Bronchial epithelial cell (primary cell): ENCODE measurements at places on chromosomes 2 and 18. TPM values are rescaled to one million over a fixed set of nuclear protein-coding genes. Genes with fewer than 3 reads are reported as not detected.

DNA sequence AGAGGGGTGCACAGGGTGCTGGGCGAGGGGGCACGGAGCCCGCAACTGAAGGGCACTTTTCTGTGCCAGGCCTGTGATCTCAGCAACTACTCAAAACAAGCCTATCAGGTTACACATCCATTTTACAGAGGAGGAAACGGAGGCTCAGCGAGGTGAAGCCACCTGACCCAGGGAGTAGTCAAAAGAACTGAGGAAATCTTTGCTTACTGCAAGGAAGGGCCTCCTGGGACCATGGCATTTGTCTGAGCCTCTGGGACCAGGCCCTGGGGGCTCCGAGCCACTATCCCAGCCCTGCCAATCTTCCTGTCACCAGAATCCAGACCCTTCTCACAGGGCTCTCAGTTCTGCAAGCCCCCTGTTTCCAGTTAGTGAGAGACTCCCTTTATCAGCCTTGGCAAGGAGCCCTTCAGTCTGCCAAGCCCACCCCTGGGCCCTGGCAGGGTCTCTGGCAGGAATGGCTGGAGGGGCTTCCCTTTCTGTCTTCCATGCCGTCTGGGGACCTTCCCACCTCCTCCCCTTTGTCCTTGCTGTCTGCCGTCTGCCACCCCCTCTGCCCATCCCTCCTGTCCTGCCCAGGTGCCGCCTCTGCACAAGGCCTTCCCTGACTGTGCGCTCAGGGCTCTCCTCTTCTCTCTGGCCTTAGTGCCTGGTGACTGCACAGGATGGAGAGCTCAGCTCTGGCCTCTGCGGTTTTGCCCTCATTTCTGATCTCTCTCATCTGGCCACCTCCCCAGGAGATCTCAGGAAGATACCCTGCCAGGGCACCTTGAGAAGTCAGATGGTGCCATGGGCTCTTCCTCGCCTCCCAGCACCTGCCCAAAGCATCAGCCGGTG is 194.7 kb upstream of the GLI2 start:
- DNase-seq, result no peak

DNA sequence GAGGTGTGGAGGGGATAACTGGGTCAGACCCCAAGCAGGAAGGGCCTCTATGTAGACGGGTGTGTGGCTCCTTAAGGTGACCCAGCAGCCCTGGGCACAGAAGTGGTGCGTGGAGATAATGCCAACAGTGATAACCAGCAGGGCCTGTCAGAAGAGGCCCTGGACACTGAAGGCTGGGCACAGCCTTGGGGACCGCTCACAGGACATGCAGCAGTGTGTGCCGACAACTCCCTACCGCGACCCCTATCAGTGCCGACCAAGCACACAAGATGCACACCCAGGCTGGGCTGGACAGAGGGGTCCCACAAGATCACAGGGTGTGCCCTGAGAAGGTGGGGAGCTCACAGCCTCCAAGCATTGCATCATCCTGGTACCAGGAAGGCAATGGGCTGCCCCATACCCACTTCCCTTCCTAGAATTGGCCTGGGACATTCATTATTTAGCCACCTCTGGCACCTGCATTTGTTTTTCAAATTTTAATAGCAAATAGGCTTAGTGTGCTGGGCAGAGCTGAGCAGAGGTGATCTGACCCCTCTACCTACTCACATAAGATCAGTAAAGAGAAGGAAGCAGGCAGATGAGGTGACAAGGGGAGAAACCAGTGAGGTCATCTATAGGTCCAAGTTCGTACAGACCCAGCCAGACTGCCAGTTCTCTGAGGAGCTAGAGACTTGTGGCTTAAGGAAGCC is 55.2 kb downstream of the BCL11A start:
- DNase-seq, result no peak

DNA sequence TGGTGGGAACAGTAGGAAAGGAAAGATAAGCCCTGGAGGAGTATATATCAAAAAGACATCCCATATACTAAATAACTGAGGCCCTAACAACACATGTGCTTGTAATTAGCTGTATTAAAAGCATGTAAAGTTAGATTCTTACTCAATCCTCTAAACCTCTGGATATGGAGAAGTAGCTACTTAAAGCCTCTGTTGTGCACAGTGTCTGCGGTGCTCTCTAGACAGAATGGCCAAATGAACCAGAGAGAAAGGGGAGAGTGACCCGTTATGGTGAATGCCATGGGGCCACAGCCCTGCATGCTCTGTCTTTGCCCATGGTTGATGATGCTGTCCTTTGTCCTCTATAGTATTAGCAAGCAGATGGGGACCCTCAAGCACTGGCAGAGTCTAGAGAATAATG is 104.4 kb upstream of the SLC8A1 start:
- no peak for DNase-seq

DNA sequence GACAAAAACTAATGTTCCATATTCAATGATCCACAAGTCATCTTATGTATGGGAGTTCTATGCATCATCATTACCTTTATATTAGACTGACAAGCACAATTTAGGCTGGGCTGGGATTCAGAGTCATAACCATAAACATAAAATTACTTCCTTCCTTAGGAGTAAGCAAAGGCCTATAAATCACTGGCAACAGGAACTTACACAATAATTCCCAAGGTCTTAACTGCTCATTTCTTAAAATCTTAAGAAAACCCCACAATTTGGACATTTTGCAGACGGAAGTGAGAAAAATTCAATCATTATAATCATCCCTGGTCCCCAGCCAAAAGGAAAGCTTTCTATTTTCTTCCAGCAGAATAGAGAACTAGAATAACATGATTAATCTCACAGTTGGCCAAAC is 232.3 kb downstream of the DYM start:
- DNase-seq, result no peak

GRCh38 chr2:239731422-239731821 is 293.7 kb downstream of the NDUFA10 start:
- DNase-seq, result no peak

ERFE gene
- 4.2 and 5.8 TPM in 2 replicates for total RNA-seq

DNA sequence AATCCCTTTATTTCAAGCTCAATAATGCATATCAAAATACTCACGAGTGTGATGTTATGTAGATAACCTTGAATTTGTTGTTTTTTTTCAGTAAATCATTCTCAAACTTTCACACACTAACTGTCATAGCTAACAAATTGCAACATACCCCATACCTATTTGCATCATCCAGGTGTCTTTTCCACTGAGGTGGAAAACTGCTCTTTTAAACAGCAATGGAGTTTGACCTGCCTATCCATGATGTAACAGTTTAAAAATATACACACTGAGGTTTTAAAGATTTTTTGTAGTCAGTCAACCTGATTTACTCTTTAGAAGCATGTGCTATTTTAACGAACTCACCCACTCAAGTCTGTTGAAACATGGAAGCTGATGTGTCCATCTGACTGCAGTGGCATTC is 298.7 kb downstream of the RND3 start:
- peak; percentile 40 for DNase-seq

DNA sequence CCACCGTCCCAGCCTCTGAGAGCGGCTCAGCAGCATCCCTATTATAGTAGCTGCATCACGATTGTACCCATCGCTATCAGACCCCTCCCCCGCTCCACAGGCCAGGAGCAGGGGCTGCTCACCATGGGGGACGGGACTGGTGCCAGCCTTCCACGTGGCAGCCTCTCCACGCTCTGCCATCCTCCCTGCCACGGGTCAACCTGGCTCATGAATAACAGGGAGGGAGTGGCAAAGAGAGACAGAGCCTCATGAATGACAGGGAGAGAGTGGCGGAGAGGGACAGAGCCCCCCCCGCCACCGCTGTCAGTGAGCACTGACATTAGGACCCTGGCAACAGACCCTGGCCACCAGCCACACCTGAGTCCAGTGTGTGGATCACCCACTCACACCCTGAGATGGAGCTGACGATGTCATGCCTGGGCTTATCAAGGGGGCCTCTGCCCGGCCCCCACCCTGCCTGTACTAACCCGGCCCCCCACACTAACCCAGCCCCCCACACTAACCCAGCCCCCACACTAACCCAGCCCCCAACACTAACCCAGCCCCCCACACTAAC is 16.9 kb downstream of the CROCC2 start:
- no peak for DNase-seq

ACVR2A gene
- 9.3 and 10.0 TPM in 2 replicates for total RNA-seq

STAT4 gene
- 7.1 and 12.3 TPM in 2 replicates for total RNA-seq

LBX2 gene
- total RNA-seq, result 0.53 and 0.77 TPM in 2 replicates

DNA sequence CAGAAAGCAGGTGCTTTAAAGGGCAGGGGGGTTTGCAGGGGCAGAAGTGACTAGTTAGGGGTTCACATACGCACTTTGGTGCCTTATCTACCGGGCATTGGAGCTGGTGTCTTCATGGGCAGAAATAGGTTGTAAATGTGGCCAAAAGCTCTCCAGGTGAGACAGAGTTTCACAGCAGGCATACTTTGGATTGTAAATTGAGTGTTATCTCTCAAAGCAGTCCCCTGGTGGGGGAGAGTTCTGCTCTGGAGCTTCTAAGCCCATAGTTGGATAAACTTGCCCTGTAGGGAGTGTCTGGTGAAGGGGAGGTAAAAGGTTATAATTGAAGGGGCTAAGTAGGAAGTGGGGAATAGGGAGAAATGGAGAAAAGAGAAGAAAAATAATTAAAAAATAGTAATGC is 43.1 kb downstream of the COL4A3 start:
- DNase-seq, result no peak

GRCh38 chr18:26397019-26397418 is 151.3 kb downstream of the KCTD1 start:
- DNase-seq, result no peak

CFC1 gene
- not detected in 2 replicates for total RNA-seq

DNA sequence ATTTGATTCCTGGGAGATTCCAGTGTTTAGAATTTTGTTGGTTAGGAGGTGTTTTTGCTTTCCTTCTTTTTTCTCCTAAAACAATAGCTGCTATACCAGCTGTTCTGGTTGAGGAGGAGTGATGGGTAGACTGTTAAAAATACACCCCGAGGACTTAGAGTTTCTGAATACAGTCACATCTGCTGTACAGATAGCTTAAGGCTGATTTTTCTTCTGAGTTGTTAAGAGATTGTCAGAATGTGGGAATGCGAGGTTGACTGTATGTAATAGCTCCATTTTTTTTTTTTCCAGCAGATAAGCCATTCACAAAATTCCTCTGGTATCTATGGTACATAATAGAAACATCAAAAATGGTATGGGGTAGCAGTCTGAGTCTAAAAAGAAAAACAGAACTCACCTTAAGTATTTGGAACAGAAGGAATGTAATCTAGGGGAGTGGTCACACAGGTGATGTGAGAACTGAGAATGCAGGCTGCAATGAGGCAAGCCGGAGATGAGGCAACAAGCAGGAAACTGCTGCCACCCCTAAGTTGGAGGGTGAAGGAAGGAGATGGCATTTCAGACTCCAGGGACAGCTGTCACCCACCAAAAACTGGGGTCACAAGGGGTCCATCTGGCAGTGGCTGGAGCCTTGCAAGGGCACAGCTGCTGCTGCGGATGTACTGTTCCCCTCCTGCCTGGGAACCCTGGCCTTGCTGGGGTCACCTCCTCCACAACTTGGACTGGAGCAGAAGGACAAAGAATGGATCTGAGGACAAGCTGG is 2.4 kb downstream of the DGKD start:
- no peak for DNase-seq

ARHGEF33 gene
- 0.26 and 0.38 TPM in 2 replicates for total RNA-seq

- DNase-seq, result no peak
Observed at GRCh38 chr2:78973630-78974029, 51.9 kb upstream of the REG3G start.

DNA sequence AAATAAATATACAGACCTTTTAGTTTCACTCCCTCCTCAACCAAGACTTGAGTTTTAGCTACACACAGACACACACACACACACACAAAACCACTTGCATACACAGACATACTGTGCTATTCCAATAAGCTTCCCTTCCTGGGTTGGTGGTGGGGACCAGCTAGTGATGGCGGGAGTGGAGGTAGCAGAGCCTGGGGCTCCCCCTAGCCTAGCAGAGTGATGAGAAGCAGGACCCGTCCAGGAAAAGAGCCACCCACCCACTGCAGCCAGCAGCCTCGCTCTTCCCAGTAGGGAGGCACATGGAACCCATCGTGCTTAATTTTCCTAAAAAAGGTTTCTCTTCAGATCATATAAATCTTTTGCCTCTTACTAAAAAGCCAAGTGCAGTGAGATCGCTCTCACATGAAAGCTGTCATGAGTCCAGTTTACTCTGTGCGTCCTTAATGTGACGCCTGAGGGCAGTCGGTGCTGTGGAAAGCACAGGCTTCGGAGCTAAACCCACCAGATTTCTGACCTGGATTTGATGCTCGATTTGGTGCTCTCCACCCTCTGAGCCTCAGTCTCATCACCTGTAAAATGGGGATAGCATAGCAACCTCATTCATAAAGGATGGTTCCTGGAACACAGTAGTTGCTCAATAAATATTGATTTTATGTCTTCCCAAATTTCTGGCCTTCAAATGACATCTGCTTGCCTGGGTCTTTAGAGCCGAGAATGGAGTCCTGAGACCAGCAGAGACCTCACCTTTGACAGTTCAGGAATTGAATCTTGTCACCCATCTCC is 60.1 kb upstream of the YWHAQ start:
- DNase-seq, result no peak

DNA sequence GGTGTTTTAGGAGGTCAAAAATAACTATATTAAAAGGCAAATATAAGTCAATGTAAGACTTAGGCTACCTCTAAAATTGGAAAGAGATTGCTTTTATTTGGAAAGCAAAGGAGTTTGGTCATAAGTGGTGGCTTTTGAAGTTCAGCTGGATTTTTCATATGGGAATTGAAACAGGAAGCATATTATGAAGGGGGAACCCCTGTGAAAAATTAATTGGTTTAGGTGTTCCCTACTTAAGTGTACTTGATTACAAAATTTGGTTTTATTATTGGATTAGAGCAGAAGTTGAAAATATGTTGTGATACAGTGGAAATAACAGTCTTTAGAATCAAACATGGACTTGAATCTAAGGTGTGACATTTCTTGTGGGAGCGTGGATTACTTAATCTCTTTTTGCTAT is 121.4 kb upstream of the TTC27 start:
- no peak for DNase-seq

DNA sequence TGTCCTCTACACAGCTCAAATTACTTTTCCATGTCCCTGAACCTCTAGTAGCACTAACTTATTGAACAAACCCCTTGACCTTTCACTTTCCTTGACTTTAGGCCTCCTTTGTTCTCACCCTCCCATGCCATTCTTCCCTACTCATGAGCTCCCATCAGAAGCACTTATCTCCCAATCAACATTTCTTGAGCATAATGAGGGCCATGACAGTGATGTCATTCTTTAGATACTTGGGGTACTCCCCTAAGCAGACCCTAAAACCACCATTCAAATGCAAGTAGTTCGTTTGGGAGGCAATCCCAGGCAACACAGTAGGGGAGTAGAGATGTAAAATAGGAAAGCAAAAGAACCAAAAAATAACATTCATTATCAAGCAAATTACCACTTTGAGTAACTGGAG is 115.9 kb upstream of the ARHGAP28 start:
- no peak for DNase-seq

DNA sequence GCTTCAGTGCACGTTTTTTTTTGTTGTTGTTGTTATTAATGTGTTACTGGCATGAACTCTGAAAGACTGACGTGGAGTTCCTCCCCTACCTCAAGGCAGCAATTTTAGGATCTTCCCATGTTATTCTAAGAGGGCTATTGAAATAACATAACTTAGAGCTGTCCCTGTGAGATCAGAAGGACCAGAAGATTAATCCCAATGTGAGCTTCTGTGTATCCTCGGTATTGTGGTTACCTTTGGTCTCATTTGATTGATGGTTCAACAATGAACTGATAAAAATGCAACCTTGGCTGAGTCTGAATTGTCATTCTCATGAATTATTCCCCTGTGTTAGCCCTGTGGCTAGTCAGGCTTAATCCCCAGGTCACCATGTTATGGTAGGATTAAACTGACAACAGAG is 394.1 kb downstream of the TRIB2 start:
- no peak for DNase-seq
